T-helper 1 cell treated with Interleukin-12 subunit alpha and Interleukin-12 subunit beta and Interleukin-4 antibody, amounts not matched to agents 30 ng/mL and 1 ng/mL, for 36 hours (primary cell): ENCODE measurements at places on chromosomes 2 and 18. TPM values are rescaled to one million over a fixed set of nuclear protein-coding genes. Genes with fewer than 3 reads are reported as not detected.

The RAB6D gene
- total RNA-seq = not detected in 2 replicates

The POTEC gene
- total RNA-seq = not detected in 2 replicates

The REG3A gene
- not detected in 2 replicates for total RNA-seq

The TXNDC9 gene
- total RNA-seq = 33.2 and 37.7 TPM in 2 replicates

The SPP2 gene
- not detected in 2 replicates for total RNA-seq

The SCN2A gene
- total RNA-seq = not detected in 2 replicates

The POLE4 gene
- 38.3 and 42.4 TPM in 2 replicates for total RNA-seq

The NETO1 gene
- total RNA-seq = not detected in 2 replicates

The LRRTM4 gene
- not detected in 2 replicates for total RNA-seq

The PKDCC gene
- not detected in 2 replicates for total RNA-seq

The QPCT gene
- total RNA-seq = 0.49 and 0.54 TPM in 2 replicates

The FSHR gene
- not detected in 2 replicates for total RNA-seq

The MYOM1 gene
- total RNA-seq = 1.0 and 1.6 TPM in 2 replicates

The KCNG2 gene
- not detected in 2 replicates for total RNA-seq

The MAB21L4 gene
- not detected in 2 replicates for total RNA-seq

The FBXO15 gene
- total RNA-seq = 0.46 and 0.49 TPM in 2 replicates

The RGPD6 gene
- total RNA-seq = 3.2 and 9.2 TPM in 2 replicates

The UCN gene
- total RNA-seq = 1.6 and 2.6 TPM in 2 replicates

The SLC9A4 gene
- total RNA-seq = 0.15 and 0.20 TPM in 2 replicates

The ANKRD29 gene
- 0.20 TPM in 1 of 2 replicates, not detected in the other for total RNA-seq

The UPP2 gene
- total RNA-seq = 0.07 TPM in 1 of 2 replicates, not detected in the other

The TEKT4 gene
- total RNA-seq = 0.39 and 0.64 TPM in 2 replicates

The LCT gene
- 0.49 and 0.74 TPM in 2 replicates for total RNA-seq

The GALR1 gene
- not detected in 2 replicates for total RNA-seq

The POMC gene
- 3.4 and 4.6 TPM in 2 replicates for total RNA-seq

The TMEM247 gene
- total RNA-seq = not detected in 2 replicates

The MAP3K19 gene
- not detected in 2 replicates for total RNA-seq

The TSPYL6 gene
- not detected in 2 replicates for total RNA-seq

The CNGA3 gene
- total RNA-seq = not detected in 2 replicates

The FBXO48 gene
- 2.4 and 2.5 TPM in 2 replicates for total RNA-seq

The MRPL30 gene
- 22.7 and 23.2 TPM in 2 replicates for total RNA-seq

The POTEI gene
- not detected in 2 replicates for total RNA-seq

The AMER3 gene
- total RNA-seq = not detected in 2 replicates
